ENCODE measurements at places on chromosomes 13 and 19. TPM values are rescaled to one million over a fixed set of nuclear protein-coding genes. Genes with fewer than 3 reads are reported as not detected.

DNA sequence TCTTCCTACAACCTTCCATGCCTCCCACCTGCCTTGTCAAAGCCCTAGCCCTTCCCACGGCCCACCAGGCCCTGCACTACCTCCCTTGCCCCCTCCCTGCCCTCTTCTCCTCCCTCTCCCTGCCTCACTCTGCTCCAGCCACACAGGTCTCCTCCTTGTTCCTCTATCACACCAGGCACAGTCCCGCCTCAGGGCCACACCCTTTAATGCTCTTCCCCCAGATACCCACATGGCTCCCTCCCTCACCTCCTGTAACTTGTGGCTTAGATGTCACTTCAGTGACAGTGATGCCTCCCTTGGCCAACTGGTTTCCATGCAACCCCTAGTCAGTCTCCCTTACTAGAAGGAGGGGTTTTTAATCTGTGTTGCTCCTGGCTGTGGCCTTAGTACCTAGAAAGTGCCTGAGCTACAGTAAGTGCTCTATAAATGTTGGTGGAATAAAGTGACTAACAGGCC, 1.3 kb downstream of the SIRT6 start:
- H3K4me1 ChIP-seq, result peaks cover 18% of the 10 kb centered on the region
- H3K27ac ChIP-seq, result no peak overlapping the region
- H3K36me3 ChIP-seq, result peaks cover 9% of the 10 kb centered on the region
- H3K27me3 ChIP-seq, result no peaks in the 10 kb centered on the region
- DNase-seq, result no peak
- peak overlapping the region; percentile 97 for H3K4me3 ChIP-seq

The C13orf46 gene
- total RNA-seq, result 2.2 TPM

DNA sequence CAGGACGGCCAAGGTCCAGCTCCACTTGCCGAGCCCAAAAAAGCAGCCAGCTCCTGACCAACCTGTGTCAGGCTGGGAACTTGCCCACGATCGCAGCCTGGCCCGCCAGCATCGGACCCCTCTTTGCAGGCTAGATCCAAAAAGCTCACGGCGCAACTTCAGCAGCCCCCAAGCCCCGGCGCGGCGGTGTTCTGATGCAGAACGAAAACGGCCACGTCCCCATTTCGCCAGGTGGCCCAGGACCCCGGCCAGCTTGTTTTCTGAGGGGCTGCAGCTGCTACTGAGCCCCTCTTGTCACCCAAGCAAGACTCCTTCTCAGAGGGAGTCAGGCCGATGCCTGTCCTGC, 1.3 kb downstream of the TMEM259 start:
- H3K36me3 ChIP-seq, result no peaks in the 10 kb centered on the region
- DNase-seq, result no peak
- no peaks in the 10 kb centered on the region for H3K27me3 ChIP-seq
- H3K27ac ChIP-seq, result peak overlapping the region; percentile 88

DNA sequence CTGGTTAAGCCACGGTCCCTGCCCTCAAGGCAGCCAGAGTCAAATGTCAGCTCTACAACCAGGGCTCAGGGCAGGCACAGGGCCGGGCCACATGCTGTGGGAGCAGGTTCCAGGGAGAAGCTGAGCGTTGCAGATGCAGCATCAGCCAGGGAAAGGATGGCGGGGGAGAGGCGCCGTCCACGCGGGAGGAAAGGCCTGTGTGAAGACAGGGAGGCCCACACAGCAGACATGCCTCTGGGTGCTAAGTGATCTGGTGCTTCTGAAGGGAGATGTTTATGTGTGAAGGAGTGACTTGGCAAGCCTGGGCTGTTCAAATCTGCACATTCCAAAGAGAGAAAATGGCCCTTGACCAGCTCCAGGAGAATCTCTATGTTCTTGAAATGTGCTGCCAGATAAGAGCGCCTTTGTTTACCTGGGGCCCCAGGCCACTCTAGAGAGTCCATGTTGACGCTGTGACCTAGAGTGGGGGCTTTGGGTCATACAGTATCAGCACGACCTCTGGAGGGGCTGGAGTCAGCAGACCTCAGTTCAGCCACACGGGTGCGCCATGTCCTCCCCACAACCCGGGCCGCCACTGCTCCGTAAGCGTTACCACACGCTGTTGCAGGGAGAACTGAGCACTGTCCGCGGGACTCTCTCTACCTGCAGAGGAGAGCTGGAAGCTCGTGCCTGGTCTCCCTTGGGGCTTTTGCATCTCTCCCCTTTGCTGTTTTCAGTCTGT, 15.9 kb upstream of the ATF5 start:
- peaks cover 11% of the 10 kb centered on the region for H3K4me1 ChIP-seq
- peak overlapping the region; percentile 41 for H3K27ac ChIP-seq
- peaks cover 18% of the 10 kb centered on the region for H3K36me3 ChIP-seq
- no peak overlapping the region for H3K4me3 ChIP-seq

GRCh38 chr13:33125821-33126570, 109.8 kb downstream of the KL start:
- H3K4me3 ChIP-seq, result no peak overlapping the region
- DNase-seq, result no peak
- peak overlapping the region; percentile 91 for H3K27ac ChIP-seq
- no peaks in the 10 kb centered on the region for H3K27me3 ChIP-seq
- H3K36me3 ChIP-seq, result peaks cover 29% of the 10 kb centered on the region

- no peak overlapping the region for H3K4me3 ChIP-seq
- no peaks in the 10 kb centered on the region for H3K27me3 ChIP-seq
- H3K36me3 ChIP-seq, result no peaks in the 10 kb centered on the region
- H3K27ac ChIP-seq, result no peak overlapping the region
Measured at GRCh38 chr13:93460005-93460404, 233.4 kb downstream of the GPC6 start.

Measured in chondrocyte (in vitro differentiated cells).